ENCODE measurements at places on chromosomes 13 and 19.

DNA sequence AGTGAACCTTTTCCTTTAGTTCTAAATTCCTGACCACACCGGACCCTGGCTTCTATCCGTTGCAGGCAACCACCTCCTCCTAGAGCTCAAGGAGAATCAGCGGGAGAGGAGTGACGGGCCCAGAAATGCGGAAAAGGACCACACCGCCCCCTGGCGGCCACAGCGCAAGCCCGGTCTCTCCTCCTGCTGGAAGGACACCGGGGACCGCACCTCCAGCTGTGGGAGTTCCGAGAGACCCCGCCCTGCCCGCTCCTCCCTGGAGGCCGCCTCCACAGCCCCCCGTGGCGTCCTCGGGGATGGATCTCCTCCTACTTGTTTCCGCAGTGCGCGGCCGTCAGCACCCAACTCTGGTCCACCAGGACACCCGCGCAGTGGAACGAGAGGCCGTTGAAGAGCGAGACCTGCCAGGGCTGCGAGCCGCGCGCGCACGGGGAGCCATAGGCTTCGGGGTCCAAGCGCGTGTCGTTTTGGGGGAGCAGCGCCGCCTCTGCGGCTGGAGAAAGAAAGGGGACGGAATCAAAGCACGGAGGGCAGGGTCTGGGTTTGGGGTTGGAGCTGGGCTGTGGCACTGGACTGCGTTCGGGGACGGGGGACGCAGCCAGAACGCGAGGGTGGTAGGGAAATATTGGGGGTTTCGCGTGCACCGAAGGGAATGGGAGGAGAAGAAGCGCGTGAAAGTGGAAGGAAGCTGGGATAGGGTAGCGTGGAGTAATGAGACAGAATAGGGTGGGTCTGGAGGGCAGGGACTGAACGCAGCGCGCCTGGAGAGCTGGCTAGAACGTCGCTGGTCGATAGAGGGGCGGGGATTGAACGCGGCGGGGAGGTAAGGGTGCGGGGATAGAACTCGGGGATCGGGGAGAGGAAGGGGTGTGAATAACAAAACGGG lies 2.5 kb downstream of the KLK10 start:
- DNase-seq: peak; percentile 89

DNA sequence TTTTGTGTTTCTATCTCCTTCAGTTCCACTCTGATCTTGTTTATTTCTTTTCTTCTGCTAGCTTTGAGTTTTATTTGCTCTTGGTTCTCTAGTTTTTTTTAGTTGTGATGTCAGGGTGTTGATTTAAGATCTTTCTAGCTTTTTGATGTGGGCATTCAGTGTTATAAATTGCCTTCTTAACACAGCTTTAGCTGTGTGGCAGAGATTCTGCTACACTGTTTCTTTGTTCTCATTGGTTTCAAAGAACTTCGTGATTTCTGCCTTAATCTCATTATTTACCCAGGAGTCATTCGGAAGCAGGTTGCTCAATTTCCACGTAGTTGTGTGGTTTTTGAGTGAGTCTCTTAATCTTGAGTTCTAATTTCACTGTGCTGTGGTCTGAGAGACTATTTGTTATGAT lies 251.7 kb upstream of the HTR2A start:
- no peak for DNase-seq

GRCh38 chr19:44765033-44765948 lies 12.4 kb upstream of the CBLC start:
- no peak for DNase-seq

DNA sequence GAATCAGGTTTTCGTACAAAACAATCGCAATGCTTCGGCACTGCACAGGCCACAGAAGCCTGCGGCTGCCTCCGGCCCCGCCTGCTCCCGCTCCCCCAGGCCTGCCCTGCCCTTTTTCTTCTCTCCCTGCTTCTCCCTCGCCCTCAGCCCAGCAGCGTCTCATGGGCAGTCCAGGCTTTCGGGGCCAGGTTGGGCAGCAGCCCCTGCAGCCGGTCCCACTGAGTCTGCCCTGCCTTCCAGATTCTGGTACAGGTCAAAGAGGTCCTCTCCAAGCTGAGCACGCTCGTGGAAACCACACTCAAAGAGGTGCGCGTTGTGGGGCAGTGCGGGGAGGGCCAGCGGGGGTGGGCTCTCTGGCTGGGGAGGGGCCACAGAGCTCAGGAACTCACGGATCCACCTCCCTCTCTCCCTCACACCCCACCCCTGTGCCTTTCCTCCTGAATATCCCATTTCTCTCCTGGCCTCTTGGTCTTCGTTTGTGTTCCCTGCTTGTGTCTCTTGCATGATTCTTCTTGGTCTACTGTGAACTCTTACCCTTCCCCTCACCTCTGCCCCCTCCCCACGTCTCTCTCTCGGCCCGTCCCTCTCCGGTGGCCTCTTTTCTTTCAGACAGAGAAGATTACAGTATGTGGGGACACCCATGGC lies 30.1 kb downstream of the CCDC8 start:
- no peak for DNase-seq

GRCh38 chr19:55647732-55648584 lies at the start of gene CCDC106:
CCDC106 (plus strand) TSS chr19:55648212; CDS start chr19:55649047, 835 bp downstream.
- peak; percentile 65 for DNase-seq

DNA sequence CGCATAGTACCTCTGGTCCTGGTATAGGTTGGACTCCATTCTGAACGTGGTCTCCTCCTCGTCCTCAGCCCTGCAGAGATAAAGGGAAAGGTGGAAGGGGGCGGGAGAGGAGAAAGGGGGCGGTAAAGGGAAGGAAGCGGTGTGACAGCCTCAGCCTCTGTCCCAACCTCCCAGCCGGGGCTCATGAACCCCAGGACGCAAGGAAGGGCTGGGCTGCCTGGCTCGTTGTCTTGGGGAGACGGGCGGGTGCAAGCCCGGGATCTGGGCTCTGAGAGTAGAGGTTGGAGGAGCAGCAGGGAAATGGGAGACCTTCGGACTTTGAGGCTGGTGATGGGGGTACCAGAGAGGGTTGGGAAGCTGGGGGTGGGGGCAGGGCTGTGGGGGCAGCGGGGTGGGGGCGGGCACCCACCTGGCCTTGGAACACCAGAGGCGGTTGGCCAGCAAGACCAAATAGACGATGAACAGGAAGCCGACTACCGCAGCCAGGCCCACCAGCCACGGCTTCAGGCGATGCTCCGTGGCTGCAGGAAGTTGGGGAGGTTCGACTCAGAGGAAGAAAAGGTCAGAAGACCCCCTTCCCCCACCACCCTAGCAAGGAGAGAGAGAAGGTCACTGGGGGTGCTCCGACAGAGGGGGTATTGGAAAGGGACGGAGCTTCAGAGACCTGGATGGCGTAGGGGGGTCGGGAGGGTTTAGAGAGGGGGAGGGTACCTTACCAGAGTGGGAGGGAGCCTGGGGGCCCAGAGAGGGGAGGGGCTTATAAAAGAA lies 1.7 kb downstream of the SMIM24 start:
- peak; percentile 33 for DNase-seq

- DNase-seq: no peak
Observed at GRCh38 chr13:107367258-107367657, 799.3 kb upstream of the ARGLU1 start.

DNA sequence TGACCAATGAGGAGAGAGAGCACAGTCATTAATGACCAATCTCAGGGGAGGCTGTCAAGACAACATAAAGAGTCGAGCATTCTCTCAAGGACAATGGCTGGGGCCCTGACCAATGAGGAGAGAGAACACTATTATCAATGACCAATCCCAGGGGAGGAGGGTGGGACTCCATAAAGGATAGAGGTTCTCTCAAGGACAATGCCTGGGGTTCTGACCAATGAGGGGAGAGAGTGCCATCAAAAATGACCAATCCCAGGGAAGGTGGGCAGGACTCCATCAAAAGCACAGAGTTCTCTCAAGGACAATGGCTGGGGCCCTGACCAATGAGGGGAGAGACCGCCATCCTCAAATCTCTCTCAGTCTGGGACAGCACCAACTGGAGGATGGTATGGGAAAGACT lies 3.3 kb upstream of the KLK11 start:
- no peak for DNase-seq

Data from stimulated activated CD8-positive, alpha-beta memory T cell treated with anti-CD3 and anti-CD28 coated beads, Interleukin-4, amount 100 ng/mL, for 48 hours (primary cell).